Activated CD8-positive, alpha-beta memory T cell treated with anti-CD3 and anti-CD28 coated beads for 48 hours (primary cell): ENCODE measurements at places on chromosomes 3 and 15.
A peak's percentile ranks its signal among the peaks of the same experiment; 100 is the strongest.

- no peak for DNase-seq
Observed at GRCh38 chr3:143302638-143303171, 183.1 kb downstream of the CHST2 start.

DNA sequence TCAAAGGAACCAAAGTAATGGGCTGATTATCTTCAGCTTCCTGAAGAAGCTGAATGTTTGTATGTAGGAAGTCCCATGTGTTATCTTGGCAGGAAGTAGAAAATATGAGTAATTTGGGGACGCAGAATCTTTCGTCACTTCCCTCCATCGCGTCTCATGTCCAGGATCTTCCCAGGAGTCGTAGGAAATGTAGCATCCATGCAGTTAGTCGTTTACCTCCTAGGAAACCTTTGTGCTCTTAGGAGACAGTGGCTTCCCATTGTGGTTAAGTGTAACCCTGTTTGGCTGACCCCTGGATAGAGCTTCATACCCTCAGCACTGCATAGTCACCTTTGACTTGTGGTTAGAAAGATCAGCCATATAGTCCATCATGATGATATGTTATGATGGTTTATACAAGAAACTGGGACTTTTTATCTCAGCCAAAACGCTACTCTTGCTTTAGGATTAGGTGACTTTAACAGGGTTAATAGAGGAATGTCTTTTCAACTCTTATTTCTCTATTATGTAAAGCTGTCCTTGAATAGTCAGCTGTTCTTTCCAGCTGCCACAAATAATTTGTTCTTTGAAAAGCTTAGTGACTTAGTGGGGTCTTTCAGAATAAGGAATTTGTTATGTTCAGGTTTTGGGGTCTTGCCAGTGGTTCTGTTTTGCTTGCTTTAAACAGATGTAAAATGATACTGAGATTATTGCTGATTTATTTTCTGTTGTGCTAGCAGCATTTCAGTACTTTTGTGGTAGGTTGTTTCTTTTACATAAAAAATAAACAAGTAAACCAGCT lies 92.2 kb downstream of the KLHL25 start:
- DNase-seq = no peak

GRCh38 chr3:149813367-149814281 lies 609 bp downstream of the RNF13 start:
- peak; percentile 7 for DNase-seq

- no peak for DNase-seq
Observed at GRCh38 chr3:158165730-158166129, 55.8 kb downstream of the RSRC1 start.

DNA sequence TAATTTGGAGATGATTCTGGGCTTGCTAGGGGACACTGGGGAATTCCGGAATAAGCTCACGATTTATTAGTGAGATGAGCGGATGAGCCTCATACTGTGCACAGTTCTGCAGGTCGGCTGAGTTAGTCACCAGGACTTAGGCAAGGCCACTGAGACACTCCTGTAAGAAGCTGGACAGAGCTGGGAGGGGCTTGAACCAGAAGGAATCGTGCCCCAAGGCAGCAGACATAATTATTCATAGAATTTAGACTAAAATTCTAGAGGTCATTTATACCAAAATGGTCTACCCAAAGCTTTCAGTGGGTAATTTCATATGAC lies 121.4 kb downstream of the VGLL4 start:
- no peak for DNase-seq

DNA sequence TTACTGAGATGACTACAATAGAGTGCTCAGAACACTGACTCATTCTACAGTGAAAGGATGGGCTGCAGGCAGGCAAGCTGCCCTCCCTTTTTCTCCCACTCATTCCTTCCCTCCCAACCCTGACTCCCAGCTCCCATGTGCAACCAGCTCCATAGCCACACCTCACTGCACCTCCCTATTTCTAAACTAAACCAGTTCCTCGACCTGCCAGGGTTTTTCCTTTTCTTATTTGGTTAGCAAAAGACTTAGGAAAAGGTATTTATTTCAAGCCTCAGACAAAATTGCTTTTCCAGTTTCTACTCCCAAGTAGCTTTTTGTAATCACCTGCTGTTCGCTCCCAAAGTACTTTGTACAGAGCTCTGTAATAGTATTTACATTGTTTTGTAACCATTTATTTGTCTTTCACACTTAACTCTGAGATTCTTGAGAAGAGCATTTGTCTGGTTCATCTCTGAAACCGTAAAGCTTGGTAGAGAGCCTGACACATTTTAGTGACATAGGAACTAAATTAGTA lies 2.2 kb downstream of the AADAC start:
- no peak for DNase-seq

- no peak for DNase-seq
Observed at GRCh38 chr15:51298620-51299019, 39.8 kb downstream of the CYP19A1 start.

DNA sequence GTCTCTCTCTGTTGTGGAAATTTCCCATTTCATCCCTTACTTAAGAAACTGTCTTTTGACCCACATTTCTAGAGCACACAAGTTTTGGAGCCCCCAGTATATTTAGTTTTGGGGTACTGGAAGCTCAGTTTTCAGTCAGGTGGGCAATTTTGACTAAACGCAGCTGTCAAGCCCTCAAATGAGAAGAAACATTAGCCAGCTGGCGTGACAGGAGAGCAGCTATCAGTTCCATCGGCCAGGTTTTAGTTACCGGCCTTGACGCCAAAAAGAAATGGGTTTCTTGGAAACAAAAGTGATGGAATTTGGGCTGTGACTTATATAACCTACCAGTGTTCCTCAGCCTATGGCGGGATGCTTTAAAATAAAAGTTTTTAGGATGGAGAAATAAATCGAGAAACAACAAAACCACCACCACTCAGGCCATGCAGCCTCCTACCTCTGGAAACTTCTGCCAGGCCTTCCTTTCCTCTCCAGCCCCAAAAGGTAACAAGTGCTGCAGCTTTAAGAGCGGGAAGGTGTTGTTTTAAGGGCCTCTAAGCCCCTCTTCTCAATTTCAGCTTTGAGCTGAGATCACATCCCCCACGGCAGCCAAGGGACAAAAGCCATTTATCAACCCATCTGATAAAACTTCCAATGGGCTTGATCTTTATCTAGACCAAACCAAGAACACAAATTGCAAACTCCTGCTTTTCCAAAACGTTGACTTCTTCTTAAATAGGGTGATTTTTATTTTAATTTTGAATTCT lies 18.3 kb downstream of the RGMA start:
- no peak for DNase-seq

DNA sequence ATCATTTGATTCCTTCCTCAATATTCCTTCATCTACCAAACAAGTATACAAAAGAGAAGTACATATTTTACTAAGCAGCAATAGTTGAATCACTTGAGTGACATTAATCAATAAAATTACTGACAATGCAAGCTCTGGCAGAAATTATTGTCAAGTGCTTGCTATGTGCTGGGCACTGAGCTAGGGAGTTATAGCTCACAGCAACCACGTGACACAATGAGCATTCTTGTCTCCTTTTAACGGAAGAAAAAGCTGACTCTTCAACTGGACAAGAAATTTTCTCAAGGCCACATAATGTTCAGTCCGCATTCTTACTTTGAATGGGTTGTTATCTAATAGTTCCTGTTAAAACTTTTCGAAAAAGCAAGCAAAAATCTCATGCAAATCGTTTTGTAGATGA lies 500.1 kb downstream of the PYDC2 start:
- DNase-seq = no peak
